Right ventricle myocardium inferior (tissue), 1 donor: ENCODE measurements at places on chromosomes 6 and 20.
A peak's percentile ranks its signal among the peaks of the same experiment; 100 is the strongest.

- no peak for DNase-seq
Measured at GRCh38 chr6:16706029-16706428, 55.2 kb downstream of the ATXN1 start.

DNA sequence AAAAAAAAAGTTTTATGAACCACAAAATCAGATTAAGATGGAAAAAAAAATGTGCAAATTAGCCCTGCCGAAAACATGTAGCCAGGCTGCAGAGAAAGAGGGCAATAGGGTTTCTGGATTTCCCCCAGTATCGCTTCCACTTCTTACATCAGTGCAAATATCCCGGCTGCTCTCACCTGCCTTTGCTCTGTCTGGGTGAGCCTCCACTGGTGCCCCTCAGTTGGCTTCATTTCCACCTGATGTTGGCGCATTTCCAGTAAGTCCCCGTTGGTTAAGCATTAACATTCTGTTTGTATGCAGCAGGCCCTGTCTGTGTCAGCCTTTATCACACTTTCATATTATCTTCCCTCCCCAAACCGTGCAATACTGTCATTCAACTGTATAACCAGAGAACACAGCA lies 215.1 kb downstream of the CBLN4 start:
- DNase-seq: no peak

- no peak for DNase-seq
Measured at GRCh38 chr20:15674253-15675060, 898.8 kb downstream of the KIF16B start.

DNA sequence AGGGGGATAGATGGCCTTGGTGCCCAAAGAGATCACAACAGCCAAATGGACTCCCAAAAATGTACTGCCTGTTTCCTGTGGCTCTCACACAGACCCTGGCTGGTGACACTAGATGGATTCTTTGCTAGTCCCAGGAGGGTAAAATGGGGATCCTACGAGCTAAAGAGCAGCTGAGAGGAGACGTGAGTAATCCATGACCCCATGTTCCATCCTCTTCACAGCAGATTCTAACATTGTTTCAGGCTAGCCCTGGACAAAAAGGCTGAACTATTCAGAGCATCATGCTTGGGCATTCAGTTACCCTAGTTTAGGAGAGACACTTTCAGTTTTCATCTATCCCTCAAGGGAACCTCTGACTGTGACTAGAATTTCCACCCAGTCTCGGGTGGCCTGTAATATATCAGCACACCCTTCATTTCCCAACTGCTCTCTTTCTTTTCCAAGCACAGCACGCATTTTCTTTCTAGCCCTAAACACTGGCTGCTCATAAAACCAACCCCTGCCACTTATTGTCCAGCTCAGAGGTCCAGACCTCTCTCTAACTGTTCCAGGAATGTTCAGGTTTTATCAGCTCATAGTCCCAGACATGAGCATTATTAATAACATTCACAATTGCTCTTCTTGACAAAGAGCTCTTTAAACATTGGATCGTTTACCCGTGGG lies 48.5 kb downstream of the SLC22A1 start:
- no peak for DNase-seq

DNA sequence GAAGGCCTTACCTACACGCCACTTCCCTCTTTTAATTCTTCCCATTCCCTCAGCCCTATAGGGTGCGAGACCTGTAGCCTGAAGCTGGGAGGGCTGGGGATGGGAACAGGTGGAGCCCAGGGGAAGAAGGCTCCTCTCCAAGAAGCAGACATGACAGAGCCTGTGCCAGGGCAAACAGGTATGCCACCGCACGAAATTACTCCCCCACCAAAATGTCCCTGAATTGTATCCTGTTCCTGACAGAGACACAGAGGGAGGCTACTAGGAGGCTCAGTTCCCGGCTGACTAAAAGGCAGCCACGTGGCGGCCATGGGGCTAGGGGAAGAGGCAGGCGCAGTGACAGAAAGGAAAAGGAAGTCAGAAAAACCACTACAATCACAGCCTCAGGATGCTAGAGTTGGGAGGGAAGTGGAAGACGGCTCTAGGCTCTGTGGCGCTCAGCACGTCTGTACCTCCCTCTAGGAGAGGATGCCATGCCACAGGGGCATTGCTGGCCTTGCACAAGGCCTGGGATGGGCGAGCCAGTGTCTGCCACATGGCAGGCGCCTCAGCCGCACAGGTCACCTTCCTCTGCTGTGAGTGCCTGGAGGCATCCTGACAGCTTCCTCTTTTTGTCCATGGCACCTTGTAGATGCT lies 27.7 kb downstream of the TFEB start:
- DNase-seq: peak; percentile 83

DNA sequence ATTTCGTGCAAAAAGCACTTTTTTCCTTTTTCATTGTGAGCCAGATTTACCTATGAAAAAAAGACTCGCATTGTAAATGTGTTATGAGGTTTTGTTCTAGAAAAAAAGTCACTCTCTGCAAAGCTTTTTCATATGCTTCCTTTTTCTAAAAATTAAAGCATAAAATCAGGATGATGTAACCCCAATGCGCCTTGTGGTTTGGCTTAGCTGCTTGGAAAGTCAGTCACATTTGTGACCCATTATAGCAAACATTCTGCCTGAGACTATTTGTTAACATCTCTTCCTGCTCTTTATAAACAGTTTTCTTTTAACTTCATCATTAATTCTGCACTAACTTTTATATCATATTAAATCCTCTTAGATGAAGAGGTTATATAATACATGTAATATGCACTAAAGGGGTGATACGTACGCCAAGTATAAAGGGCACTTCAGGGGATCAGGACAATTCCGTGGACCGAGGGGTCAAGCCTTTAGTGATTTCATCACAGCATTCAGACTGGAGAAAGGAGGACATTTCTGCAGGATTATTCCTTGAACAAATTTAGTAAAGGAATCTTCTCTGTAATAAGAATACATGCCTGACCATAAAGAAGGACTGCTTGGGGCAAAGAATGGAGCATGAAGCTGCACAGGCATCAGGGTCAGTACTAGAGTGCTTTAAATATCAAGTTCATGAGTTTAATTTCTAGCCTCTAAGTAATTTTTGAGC lies 48.1 kb upstream of the SMLR1 start:
- no peak for DNase-seq

- DNase-seq: no peak
Measured at GRCh38 chr6:124008988-124009765, 205.5 kb downstream of the NKAIN2 start.

- no peak for DNase-seq
Measured at GRCh38 chr20:44428174-44429016, 47.3 kb upstream of the TTPAL start.

DNA sequence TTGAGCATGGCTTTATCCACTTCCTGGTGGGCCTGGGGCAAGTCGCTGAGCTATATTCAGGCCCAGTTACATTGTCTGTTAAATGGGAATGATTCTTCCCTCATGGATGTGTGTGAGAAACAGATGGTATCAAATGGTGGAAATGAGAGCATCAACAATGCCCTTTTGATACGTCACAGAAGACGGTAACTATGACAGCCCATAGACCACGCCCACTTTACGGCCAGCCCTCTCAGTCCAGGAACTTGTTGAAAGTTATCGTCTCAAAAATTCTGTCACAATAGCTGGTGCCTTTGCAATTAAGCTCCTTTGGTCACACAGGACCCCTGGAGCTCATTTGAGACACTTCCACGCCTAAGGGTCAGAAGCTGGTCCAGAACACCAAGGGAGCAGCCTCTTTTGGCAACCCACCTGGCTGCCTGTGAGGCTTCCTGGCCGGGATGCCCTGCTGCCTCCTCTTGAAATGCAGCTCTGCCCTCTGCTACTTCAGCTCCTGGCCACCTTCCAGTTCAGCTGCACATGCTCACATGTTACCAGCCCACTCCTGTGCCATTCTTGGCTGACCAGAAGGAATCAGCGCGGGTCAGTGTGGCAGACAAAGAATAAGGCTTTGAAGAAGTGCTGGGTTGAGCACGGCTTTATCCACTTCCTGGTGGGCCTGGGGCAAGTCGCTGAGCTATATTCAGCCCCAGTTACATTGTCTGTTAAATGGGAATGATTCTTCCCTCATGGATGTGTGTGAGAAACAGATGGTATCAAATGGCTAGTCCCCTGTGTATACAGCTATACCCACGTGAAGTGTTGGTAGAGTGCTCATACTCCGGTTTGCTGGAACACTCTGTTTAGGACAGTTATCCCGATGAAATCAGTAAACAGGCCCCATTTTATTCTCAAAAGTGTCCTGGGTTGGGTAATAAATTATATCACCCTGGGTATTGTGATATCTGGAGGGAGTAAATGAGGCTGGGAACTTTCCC lies 199.2 kb upstream of the SUPT3H start:
- peak; percentile 77 for DNase-seq

GRCh38 chr6:132161283-132161682 lies 210.1 kb upstream of the CCN2 start:
- DNase-seq: no peak

DNA sequence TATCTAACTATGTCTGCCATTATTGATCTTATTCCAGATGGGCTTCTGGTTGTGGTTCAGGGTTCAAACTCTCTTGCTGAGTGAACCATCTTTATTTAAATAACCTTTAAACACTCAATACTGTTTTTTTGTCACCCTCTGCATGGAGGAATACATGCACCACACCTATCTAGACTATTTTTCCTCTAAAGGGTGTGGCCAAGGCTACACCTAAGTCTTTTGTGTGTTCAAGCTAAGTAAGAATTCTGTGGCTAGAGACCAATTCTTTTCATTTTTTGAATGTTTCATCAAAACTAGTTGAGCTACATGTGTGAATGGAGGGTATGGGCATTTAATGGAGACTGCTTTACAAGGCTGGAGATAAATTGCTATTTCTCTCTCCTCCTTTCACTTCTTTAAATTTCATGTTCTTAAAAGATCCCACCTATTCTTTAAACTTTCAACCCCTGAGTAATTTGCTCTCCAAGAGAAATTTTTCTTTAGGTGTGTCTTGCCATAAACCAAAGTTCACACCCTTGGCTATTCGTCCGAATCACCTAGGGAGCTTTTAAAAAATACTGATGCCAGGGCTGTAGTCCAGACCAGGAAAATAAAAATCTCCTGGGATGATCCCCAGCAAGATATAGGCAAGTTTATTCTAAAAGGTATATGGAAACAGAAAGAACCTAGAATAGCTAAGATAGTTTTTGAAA lies 24.8 kb upstream of the MBOAT1 start:
- no peak for DNase-seq

GRCh38 chr6:43510827-43511163 lies 649 bp upstream of the LRRC73 start:
- peak; percentile 62 for DNase-seq
